ENCODE measurements at places on chromosomes 6 and 20.

- no peak for DNase-seq
These were observed 128.4 kb downstream of the LINC00237 start for GRCh38 chr20:20977786-20978185.

DNA sequence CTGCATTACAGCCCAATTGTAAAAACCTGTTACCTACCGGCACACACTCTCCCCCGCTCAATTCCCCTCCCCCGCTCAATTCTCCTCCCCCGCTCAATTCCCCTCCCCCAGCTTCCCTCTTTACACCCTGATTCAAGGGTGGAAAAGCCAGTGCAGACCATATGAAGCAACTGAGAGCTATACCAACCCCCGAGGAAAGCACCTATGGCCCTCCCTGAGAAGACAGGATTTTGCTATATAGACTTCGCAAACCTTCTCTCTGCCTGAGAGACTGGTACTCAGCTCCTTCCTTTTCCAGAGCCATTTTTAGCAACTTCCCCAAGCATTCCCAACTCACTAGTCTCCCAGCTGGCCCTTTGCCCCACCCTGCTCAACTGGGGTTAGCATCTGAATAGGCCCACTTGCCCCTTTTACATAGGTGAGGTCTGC lies 7.6 kb downstream of the GNAS-AS1 start:
- DNase-seq, result no peak

- DNase-seq, result no peak
These were observed 108.8 kb downstream of the TIAM2 start for GRCh38 chr6:155103816-155104366.

DNA sequence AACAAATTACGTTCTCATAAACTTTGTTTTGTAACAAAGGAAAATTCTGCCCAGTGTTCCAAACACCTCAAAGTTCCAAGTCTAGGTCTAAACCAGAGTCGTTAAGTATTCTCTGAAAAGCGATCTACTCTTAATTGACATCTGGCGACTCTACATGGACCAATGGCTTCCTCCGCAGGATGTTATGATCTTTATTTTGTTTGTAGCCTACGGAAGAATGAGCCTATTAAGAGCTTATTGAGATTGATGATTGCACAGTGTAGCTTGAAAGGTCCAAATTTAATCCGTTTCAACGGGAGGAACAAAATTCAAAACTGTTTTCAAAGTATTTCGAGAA lies 61.1 kb downstream of the FAM217A start:
- no peak for DNase-seq

All from stimulated activated CD8-positive, alpha-beta memory T cell treated with anti-CD3 and anti-CD28 coated beads, Interleukin-4, amount 100 ng/mL, for 1 hour (primary cell).